Activated T-helper 2 cell treated with anti-CD3 and anti-CD28 coated beads, Interferon-gamma antibody, Interleukin-2, Interleukin-4, amounts not matched to agents 10 μg/mL and 5 μg/mL and 100 μg/mL, durations not matched to agents 14 hours and 24 hours and 36 hours (primary cell): ENCODE measurements at places on chromosomes 1 and 21.

- DNase-seq: no peak
Observed at GRCh38 chr1:78177708-78178270, 132.0 kb downstream of the GIPC2 start.

DNA sequence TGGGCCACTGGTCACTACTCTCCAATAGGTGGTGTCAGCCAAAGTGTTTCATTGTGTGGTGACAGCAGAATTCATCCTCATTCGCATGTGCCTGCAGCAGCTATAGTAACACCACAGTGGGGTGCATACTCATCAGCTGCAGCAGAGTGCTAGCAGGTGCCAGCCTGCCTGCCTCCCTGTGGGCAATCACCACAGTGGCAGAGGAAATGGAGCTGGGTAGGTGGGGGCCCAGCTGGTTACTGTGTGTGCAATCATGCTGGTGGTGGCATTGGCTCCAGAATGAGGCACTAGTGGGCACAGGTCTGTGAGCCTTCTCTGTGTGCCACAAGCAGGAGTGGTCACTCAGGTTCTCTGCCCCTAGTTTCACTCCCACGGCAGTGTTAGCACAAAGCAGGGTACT, 579.2 kb downstream of the PTPRC start:
- DNase-seq: no peak

DNA sequence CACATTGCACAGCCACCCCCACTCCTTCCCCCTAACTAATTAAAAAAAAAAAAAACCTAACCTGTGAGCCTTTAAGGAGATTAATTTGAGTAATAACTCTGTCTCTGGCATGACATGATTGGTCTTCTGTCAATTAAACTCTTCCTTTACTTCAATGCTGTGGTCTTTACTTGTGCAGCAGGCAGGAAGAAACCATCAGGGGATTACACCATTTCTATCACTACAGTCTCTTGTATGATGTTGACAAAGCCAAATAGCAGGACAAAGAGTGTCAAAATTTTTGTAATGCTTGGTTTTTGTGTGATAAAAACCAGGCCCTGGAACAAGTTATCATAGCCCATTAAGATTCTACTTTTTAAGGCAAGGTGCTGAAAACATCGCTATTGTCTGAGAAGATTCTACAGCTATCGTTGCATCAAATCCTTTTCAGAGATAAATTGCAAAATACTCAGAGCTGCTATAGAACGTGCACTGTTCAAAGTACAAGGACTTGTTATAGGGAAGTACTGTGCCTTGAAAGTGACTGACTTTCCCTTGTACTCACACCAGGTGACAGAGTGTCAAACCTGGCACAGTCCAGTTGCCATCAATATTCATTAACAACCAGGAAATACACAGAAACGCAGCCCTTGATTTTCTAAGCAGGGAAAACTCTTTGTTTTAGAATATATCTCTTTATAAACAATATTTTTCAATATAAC, 37.7 kb downstream of the LHX9 start:
- DNase-seq: no peak

GRCh38 chr1:235601104-235601503, 48.5 kb downstream of the GNG4 start:
- no peak for DNase-seq

GRCh38 chr21:45856906-45857305, 124.7 kb upstream of the COL6A1 start:
- no peak for DNase-seq

DNA sequence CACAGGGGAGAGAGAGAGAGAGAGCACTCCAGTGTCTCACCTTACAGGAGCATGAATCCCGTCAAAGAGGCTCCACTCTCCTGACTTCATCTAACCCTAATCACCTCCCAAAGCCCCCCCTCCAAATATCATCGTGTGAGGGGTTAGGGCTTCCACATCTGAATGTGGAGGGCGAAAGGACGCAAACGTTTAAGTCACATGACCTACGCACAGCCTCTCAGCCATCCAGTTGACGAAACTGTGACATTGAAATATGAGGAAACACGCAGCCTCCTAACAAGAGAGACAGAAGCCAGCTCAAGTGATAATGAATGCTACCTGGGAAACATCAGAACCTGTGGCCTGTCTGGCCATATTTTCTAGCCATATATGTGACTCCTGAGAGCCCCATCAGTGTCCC, 63.7 kb downstream of the MATN1 start:
- no peak for DNase-seq

GRCh38 chr1:209627027-209627731, 25.0 kb downstream of the LAMB3 start:
- DNase-seq: no peak
